Spleen (tissue), 13 donors: ENCODE measurements at places on chromosomes 1 and 21.
A peak's percentile ranks its signal among the peaks of the same experiment; 100 is the strongest.

- no peak for DNase-seq
Observed at GRCh38 chr21:29172282-29172681, 41.8 kb downstream of the MAP3K7CL start.

DNA sequence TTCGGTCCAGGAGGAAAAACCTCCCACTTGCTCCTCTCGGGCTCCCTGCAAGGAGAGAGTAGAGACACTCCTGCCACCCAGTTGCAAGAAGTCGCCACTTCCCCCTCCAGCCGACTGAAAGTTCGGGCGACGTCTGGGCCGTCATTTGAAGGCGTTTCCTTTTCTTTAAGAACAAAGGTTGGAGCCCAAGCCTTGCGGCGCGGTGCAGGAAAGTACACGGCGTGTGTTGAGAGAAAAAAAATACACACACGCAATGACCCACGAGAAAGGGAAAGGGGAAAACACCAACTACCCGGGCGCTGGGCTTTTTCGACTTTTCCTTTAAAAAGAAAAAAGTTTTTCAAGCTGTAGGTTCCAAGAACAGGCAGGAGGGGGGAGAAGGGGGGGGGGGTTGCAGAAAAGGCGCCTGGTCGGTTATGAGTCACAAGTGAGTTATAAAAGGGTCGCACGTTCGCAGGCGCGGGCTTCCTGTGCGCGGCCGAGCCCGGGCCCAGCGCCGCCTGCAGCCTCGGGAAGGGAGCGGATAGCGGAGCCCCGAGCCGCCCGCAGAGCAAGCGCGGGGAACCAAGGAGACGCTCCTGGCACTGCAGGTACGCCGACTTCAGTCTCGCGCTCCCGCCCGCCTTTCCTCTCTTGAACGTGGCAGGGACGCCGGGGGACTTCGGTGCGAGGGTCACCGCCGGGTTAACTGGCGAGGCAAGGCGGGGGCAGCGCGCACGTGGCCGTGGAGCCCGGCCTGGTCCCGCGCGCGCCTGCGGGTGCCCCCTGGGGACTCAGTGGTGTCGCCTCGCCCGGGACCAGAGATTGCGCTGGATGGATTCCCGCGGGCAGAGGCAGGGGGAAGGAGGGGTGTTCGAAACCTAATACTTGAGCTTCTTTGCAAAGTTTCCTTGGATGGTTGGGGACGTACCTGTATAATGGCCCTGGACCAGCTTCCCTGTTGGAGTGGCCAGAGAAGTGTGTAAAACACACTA is 45.3 kb downstream of the MRPL39 start:
- peak; percentile 90 for DNase-seq

DNA sequence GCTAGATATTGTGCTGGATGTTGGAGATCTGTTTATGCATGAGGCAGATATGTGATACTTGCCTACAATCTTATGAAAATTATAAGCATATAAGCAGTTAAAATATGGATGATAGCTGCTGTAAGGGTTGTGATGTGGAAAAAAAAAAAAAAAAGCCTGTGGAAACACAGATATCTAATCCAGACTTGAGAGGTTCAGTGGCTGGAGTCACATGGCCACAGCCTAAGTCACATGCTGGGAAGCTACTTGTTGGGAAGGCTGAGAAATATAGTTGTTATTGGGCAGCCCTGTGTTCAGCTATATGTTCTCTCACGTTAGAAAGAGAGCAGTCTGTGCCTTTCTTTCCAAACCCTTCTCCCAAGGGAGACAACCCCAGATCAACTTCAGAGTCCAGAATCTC is 15.1 kb downstream of the RAVER2 start:
- DNase-seq, result no peak

GRCh38 chr21:26115305-26115704 is 55.3 kb downstream of the APP start:
- DNase-seq, result no peak

DNA sequence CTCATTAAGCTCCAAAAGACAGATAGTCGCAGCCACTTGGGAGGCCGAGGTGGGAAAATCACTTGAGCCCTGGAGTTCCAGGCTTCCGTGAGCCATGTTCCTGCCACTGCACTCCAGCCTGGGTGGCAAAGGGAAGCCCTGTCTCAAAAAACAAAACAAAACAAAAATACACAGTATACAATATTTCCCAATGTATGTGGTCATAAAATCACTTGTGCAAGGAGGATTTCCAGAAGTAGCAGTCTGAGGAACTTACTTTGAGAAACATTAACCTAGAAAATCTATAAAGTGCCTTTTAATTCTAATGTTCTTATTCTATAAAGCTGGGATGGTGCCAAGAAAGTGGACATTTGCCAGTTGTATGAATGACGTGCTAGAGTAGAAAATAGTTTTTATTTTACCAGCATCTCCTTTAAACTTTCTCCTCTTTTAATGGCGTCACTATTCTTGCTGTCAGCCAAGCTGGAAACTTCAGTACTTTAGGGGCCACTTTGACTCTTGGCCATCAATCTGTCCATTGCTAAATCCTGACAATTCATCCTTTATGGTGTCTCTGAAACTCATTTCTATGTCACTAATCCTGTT is 22.5 kb downstream of the FAM177B start:
- DNase-seq, result no peak

DNA sequence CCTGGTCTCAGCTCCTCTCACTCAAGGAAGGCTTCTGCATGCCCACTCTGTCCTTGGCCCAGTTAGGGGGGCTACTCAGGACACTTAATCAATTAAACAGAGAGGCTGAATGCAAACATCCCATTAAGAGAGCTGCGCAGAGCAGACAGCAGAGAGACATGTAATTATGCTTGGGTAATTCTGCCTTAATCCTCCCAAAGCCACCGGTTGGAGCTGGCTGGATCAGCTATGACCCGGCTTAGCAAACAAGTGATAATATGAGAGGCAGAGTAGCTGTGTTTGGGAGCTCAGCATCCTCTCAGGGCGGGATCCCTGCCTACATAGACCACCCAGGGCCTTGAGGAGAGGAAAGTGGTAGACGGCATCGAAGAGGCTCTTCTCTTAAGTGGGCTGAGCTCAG is 183.2 kb downstream of the GRIK3 start:
- DNase-seq, result no peak

- no peak for DNase-seq
Observed at GRCh38 chr1:22349362-22350043, 102.1 kb upstream of the ZBTB40 start.

GRCh38 chr1:12549460-12550349 is 68.3 kb downstream of the DHRS3 start:
- no peak for DNase-seq

DNA sequence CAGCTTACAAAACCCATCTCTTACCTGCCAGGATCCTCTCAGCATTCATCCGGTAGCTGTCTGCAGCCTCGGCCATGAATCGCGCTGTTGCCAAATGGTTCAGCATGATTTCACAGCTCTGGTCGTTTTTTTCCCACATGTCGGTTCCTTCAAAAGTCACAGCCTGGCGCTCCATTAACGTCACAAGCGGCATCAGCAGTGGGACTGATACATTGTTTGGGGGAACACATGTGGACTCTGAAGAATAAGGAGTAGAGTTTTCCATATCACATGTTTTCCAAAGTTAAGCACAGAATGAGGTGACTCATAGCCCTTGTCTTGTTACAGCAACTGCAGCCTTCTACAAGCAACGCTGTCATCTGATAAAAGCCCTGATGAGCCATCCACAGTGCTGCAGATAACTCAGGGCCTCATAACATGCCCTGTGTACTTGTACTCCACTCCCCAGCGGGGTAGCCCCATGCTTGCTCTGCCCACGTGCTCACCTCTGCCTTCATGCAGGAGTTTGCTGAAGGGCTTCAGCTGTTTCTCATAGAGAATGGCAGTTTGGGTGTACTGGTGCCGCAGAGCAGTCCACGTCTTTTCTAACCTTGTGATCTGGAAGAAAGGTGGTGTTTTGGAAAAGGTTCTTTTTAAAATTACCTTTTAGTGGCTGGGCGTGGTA is 114.2 kb downstream of the BCAR3 start:
- no peak for DNase-seq

DNA sequence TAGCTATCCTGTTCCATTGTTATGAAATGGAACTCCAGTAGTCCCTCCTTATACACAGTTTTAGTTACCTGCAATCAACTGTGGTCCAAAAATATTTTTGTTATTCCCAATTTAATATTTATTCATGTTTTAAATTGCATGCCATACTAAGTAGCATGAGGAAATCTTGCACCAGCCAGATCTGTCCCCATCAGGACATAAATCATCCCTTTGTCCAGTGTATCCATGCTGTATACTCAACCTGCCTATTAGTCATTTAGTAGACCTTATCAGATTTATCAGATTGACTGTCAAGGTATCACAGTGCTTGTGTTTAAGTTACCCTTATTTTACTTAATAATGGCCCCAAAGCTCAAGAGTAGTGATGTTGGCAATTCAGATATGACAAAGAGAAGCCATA is 207.9 kb upstream of the DMRTA2 start:
- no peak for DNase-seq

GRCh38 chr1:35049116-35049515 is 17.4 kb upstream of the ZMYM6 start:
- no peak for DNase-seq

DNA sequence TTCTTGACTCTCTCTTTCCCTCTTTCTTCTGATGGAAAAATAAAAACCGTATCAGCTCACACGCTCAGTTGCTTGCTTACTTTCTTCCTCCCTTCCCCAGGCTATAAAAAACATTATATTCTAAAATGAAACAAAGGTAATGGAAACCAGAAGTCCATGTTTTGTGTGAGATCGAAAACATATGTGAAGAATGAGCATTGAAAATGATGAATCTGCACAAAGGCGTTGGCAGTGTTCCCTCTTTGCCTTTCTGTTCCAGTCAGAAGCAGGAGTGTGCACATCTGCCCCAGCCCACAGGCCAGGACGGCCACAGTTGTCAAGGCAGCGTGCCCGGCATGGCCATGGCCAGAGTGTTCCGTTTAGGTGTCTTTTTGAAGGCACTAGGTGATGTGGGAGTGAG is 185.3 kb upstream of the USP24 start:
- DNase-seq, result no peak

GRCh38 chr1:153961421-153961820 is 1.9 kb downstream of the SLC39A1 start:
- peak; percentile 28 for DNase-seq

DNA sequence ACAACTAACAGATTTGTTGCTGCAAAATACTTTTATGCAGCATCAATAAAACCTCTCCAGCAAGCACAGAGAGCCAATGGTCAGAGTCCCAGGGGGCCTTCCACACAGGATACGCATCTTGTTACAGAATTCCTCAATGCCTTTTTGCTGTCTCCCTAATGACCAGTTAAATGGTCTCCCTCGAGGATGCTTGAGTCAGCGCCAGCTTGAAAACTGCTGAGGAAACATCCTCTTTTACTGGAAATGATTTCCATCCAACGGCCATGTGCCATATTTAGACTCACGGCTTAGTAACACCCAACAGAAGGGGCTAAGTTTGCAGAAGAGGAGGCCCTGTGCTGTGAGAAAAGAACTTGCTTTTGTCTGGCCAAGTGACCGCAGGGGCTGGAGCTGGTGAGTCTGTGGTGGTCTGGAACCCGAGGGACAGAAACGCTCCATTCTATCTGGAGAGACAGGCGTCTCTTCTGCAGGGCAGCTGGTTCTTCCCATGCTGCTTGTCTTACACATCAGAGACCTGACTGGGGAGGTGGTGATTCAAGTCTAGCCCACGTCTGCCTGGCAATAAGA is 496.4 kb downstream of the SETD4 start:
- no peak for DNase-seq

- DNase-seq, result no peak
Observed at GRCh38 chr1:240515505-240515904, 96.5 kb downstream of the GREM2 start.

- no peak for DNase-seq
Observed at GRCh38 chr1:209835782-209836298, 8.1 kb downstream of the UTP25 start.

GRCh38 chr1:8373125-8373524 is 55.2 kb downstream of the SLC45A1 start:
- no peak for DNase-seq

- DNase-seq, result no peak
Observed at GRCh38 chr1:154170547-154171222, 15.8 kb upstream of the NUP210L start.

DNA sequence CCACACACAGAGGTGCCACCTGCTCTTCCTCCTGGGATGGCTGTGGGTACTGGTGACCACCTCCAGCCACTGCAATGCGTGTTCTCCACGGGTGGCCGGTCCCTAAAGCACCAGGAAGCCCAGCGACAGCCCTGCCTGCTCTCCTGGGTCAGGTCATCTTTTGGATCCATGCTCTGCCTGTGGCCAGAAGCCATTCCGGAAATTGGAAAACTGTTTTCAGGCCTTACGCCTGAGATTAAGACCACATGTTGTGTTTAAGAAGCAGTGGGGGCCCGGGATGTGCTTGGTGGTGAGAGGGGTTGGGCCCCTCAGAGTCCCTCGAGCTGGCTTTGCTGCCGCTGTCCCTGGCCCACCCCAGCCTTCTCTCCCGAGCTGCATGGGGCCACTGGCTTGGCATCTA is 150.8 kb downstream of the PEX14 start:
- DNase-seq, result peak; percentile 33

DNA sequence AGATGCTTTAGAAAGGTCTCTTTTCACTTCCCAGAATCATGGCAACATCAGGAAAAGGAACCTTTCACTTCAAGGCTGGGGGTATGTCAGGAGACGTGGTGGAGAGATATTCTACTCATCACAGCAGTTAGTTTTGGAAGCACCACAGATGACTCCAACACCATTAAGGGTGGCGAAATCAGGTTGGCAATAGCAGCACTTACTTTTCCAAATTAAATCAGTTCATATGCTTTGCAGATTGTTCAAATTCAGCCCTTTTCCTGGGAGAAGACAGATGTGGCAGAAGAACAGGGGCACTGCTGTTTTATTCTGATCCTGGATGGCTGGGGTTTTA is 79.0 kb downstream of the RUNX1 start:
- DNase-seq, result no peak

GRCh38 chr1:7550981-7551380 is 220.1 kb upstream of the VAMP3 start:
- DNase-seq, result peak; percentile 61

DNA sequence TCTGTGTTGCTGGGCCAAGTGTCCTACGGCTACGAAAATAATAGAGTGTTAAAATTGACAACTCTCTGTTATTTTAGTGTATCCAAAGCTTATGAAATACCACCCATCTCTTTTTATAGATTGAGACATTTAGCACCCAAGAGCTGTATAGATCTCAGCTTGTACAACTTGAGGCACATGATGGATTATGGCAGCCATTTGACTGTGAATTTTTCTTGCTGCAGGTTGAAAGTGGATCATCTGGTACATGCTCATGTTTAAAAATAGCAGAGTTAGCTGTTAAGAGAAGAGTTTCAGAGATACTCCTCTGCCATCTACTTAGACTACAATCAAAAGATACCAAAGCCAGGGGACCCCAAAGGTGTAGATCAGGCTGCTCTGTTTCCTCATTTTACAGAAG is 49.3 kb upstream of the FAM3B start:
- no peak for DNase-seq

GRCh38 chr1:158898722-158899121 is 32.6 kb upstream of the PYHIN1 start:
- no peak for DNase-seq

- no peak for DNase-seq
Observed at GRCh38 chr1:42835422-42835821, 11.0 kb upstream of the ZNF691 start.

GRCh38 chr1:245448531-245448930 is 293.7 kb downstream of the KIF26B start:
- DNase-seq, result no peak

- peak; percentile 51 for DNase-seq
Observed at GRCh38 chr1:228155596-228156514, 6.1 kb downstream of the GJC2 start.
